GM12892 (cell line): ENCODE measurements at places on chromosomes 11 and 22.

GRCh38 chr22:45336971-45337431 lies 27.3 kb downstream of the FAM118A start:
- DNase-seq: no peak

GRCh38 chr22:23591846-23592245 lies 11.8 kb upstream of the IGLL1 start:
- no peak for DNase-seq

- no peak for DNase-seq
Observed at GRCh38 chr22:25644122-25644521, 79.6 kb downstream of the GRK3 start.

DNA sequence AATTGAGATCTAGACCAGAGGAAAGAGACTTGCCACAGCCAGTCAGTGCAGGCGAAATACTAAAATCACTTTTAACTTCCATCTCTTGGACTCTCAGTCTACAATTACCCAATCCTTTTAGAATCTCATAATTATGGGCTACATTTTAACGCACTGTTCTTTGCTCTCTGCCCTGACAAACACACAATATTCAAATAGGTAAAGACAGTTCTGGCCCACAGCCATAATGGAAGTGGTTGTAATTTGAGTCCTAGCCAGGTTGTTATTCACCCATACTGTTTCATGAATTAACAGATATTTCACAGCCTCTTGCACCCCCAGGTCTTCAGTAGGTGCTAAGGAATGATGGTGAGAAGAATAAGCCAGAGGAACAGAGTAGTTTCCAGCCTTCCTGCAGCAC lies 830 bp downstream of the C11orf97 start:
- no peak for DNase-seq

GRCh38 chr22:19289475-19290161 lies 1.9 kb downstream of the CLTCL1 start:
- no peak for DNase-seq

DNA sequence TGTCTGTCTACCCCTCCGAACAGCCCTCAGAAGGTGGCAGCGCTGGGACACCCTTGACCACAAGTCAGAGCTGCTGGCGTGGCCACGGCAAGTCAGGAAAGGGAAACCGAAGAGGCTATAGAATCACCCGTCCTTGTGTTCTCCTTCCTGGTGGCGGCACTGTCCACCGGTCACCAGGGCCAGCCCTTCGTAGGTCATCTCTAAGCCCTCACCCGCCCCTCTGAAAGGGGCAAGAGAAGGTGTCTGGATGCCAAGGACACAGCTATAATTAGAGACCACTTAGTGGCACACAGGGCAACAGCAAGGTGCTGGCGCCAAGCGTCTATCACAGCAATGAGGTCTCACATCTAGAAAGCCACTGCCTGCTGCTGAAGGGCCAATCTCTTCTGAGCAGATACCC lies 320.9 kb downstream of the SHANK2 start:
- no peak for DNase-seq

GRCh38 chr11:90594658-90595057 lies 371.8 kb upstream of the CHORDC1 start:
- DNase-seq: no peak

DNA sequence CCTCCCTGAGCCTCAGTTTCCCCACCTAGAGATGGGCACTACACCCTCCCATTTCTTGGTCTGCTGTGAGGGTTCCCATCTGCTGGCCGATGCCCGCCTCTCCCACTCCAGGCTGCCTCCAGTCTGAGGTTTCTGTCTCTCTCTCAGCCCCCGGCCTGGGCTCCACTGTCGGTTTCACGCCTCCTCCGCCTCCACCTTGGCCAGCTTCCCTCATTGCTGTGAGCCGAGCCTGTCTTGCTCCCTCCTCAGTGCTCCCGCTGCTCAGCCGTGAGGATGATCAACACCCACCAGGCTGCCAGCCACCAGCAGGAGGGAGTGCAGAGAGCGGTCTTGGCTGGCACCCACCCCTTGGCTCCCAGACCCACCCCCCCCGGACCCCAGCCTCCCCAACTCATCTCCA lies 61.0 kb downstream of the CYTH4 start:
- DNase-seq: no peak

- DNase-seq: no peak
Observed at GRCh38 chr11:56910785-56911184, 77.9 kb upstream of the OR5AK2 start.

DNA sequence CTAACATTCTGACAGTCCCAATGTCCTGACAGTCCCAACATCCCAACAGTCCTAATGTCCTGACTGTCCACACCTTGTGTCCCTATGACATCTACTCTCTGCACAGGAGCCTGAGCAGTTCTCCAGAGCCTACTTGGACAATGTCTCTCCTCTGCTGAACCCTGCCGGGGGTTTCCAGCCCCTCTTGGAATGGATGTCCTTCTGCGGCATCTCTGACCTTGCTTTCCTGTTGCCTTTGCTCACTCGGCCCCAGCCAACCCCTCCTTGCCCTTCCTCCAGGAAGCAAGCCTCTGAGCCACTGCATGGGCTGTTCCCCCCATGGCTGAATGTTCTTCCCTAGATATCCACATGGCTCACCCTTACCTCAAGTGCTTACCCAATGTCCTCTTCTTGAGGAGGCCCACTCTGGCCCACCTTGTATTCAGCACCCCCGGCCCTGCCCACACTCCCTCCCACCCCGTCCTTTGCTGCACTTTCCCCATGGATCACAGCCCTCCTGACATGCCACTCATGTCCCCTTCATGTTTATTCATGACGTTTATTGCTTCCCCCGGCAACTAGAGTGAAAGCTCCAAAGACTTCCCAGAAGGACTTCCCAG lies 59.5 kb downstream of the DHCR7 start:
- no peak for DNase-seq

DNA sequence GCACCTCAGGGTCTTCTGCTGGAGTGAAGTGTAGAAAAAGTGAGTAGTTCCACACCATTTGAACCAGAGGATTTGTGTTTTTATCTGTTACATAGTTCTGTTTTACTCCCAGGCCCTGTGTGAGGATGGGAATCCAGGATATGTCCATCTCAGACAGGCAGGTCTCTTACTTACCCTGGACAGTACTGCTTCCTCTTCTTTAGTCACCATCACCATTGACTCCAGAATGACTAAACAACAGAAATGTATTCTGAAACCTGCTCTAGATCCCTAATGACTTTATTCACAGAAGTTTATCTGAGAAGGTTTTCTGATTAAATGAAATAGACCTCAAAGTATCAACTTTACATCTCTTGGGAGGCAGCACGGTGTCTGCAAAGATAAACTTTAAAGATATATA lies 33.6 kb downstream of the CYP2R1 start:
- no peak for DNase-seq

DNA sequence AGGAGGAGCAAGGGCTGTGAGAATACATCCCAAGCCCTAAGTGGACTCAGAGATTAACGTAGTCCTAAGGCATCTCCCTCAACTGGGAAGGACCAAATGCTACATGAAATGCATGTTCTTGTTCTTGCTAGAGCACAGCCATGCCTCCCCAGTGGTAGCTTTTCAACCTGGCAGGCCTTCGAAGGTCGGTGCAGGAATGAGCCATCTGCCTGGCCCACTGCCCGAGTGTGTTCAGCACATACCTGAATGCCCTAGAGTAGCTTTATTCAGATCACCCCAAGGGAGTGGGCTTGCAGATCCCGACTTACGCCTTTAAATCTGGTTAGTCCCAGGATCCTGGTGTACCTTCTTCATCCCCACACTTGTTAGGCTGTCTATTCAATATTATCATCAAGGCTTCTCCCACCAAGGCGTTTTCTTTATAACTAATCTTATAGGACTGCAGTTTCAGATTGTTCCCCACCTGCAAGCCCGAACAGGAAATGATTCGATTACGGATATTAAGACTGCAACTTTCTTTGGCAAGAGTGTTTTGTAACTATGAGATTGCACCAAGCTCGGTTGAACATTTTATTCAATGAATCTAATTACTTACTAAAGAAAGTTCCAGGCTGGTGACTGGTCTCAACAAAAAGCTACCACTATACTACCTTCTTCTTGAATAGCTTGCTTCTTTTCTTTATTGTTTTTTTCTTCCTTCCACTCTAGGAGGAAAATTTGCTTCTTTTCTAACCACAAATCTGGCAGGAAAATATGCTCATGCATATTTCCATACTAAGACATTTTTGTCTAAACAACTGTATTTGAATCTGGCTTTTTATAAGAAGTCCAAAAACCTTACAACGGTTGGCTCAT lies 115.6 kb downstream of the SGSM3 start:
- DNase-seq: no peak

GRCh38 chr11:116439361-116439677 lies 333.5 kb downstream of the BUD13 start:
- no peak for DNase-seq

- DNase-seq: no peak
Observed at GRCh38 chr11:70524096-70524922, 126.0 kb downstream of the CTTN start.

DNA sequence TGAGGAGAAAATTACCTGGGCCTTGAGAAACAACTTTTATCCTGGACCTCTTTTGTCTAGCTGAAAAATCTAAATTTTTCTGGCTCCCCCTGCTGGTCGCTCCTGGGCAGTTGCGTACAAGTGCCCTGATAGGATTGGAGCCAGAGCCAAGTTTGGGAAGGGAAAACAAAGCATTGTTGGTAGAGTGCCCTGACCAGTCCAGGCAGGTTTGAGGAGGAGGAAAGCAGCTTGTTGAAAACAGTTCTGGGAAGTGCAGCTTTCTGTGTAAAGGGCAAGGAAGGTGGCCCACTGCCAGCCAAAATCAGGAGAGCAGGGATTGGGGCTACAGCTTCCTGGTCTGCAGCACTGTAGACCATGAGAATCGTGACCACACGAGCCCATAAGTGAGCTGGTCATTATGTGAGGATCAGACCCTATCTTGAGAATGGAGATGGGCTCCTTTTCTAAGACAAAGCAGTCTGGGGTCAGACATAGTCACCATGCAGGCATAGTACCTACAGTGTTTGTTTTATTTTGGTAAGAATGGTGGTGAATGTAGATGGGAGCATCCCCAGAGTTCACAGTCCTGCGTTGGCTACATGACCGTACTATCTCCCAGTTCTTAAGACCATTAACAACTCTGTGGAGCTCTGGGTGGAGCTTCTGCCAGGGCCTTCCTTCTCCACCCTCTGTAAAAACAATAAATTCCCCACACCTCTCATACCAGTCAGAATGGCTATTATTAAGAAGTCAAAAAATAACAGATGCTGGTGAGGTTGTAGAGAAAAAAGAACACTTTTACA lies 21.3 kb upstream of the PIK3IP1 start:
- DNase-seq: no peak

DNA sequence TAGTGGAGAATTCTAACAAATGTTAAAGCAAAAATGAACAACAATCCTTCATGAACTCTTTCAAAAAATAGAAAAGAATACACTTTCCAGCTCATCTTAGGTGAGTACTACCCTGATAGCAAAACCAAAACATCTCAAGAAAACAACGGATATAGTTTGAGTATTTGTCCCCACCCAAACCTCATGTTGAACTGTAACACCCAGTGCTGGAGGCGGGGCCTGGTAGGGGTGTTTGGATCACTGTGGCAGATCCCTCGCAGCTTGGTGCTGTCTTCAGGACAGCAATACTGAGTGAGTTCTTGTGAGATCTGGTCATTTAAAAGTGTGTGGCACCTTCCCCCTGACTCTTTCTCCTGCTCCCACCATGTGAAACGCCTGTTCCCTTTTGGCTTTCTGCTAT lies 27.0 kb downstream of the NCAPD3 start:
- DNase-seq: no peak

GRCh38 chr22:32042924-32043323 lies at the start of gene SLC5A1:
SLC5A1 (plus strand) TSS chr22:32043261; CDS start chr22:32043282, 21 bp downstream.
- no peak for DNase-seq

DNA sequence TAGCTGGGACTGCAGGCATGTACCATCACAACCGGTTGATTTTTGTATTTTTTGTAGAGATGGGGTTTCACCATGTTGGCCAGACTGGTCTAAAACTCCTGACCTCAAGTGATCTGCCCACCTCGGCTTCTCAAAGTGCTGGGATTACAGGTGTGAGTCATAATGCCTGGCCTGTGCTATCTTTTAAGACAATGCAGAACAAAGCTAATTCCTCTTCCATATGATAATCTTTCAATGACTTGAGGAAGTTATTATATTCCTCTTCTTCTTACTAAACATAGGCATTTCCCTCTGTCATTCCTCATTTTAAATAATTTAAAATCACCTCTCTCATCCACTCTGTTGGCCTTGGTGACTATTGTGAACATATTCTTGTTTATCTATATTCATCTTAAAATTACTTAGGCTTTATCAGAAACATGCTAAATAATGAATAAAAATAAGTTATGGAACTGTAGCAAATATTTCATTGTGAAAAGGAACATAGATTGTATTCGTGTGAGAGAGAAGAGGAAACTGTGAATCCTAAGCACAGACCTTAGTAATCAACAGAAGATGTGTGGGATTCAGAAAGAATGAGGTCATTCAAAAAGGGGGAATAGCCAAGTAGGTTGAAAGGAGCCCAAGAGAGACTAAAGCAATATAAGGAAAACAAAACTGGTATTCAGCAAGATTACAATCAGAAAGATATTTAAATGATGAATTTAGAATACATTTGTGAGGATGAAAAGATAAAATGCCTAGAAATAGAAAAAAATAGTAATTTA lies 269.4 kb downstream of the TTC28 start:
- no peak for DNase-seq
